MCF 10A (cell line): ENCODE measurements at places on chromosomes 3 and 15. TPM values are rescaled to one million over a fixed set of nuclear protein-coding genes. Genes with fewer than 3 reads are reported as not detected.
A peak's percentile ranks its signal among the peaks of the same experiment; 100 is the strongest.

DNA sequence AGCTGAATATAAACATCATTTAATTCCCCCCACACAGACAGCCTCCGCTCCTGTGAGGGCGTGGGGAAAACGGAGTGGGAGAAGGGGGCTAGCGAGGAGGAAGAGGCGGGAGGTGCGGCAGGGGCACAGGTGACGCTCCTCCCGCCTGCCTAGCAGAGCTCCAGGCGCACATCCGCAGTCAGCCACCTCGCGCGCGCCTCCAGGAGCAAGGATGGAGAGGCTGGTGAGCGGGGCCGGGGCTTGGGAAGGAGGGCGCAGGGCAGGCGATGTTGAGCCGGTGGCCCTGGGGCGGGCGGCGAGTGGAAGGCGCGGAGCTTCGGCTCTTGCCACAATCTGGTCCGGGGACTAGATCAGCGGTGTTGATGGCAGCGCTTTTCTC lies at the start of gene CD200:
CD200 (plus strand) TSS at position 155 of the 379 bp plus-strand sequence; CDS start at position 212, 57 bp downstream.
- no peaks in the 10 kb centered on the region for H3K36me3 ChIP-seq
- peak within 1 kb of the TSS; percentile 73 for H3K4me3 ChIP-seq
- peak; percentile 13 for DNase-seq
- no peak within 1 kb of the TSS for H3K27ac ChIP-seq

DNA sequence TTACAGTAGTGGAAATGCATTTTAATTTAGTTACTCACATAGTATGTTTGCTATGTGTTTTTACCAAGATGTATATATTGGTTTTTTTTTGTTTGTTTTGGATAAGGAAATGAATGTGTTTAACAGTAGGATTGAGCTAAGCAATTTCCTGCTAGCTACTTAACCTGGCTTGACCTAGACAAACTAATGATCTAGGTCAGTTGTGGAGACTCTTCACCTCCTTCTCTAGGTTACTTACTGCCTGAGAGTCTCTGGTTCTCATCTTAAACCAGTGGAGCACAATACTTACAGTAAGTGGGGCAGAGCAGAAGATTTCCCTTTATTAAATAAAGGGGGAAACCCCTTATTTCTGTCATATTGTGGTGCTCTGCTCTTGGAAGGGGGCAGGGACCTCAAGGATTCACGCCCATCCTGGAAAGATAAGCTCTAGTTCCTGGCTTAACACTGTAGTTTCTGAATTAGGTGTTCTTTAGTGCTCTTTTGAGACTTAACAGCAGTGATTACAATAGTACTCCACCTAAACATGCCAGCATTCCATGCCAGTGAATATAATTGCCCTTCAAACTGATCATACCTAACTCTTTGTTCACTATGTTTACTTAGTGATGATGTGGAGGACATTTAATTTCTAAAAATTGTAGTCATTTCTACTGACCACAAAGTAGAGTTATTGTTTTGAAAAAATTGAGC lies 79.9 kb downstream of the UBP1 start:
- peak; percentile 54 for DNase-seq
- H3K27ac ChIP-seq, result peak overlapping the region; percentile 70
- H3K4me3 ChIP-seq, result peak overlapping the region; percentile 14
- H3K36me3 ChIP-seq, result peaks cover 5% of the 10 kb centered on the region

- peak; percentile 93 for DNase-seq
- H3K27me3 ChIP-seq, result no peaks in the 10 kb centered on the region
- no peaks in the 10 kb centered on the region for H3K36me3 ChIP-seq
- peak overlapping the region; percentile 65 for H3K4me3 ChIP-seq
- peak overlapping the region; percentile 100 for H3K27ac ChIP-seq
These were observed 19.2 kb downstream of the SNX33 start for GRCh38 chr15:75666823-75667501.

- peaks cover 18% of the 10 kb centered on the region for H3K4me1 ChIP-seq
- H3K27ac ChIP-seq, result peak overlapping the region; percentile 97
- H3K4me3 ChIP-seq, result peak overlapping the region; percentile 85
- DNase-seq, result peak; percentile 69
- H3K27me3 ChIP-seq, result no peaks in the 10 kb centered on the region
These were observed 639 bp downstream of the FOXP1 start for GRCh38 chr3:71582612-71583565.

Gene C3orf52
- 10.4 and 16.1 TPM in 2 replicates for total RNA-seq

DNA sequence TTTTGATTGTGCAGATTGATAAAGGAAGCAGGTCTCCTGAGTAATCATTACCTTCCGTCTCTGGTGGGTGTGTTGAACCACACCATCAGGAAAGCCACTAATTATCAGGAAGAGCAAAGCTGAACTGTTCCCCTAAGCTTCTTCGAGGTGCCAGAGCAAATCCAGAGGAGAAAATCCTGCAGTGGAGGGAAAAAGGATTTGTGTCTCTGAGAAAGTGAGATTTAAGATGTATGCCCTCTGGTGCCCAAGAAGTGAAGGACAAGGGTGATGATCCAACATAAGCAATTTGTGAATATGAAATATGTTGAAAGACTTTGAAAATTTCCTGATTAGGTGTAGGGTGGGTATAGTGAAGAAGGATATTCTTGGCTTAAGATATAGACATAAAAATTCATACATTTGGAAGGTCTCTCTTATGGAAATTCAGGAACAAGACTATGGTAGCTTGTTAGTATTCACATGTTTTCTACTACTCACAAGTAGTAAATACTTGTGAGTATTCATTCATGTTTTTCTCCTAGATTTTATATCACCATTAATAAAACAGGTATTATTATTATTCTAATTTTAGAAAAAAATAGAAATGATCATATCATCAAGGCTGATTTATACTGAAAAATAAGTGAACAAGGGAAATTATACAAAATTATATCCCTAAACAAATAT lies 34.8 kb downstream of the COMMD2 start:
- H3K36me3 ChIP-seq, result no peaks in the 10 kb centered on the region
- peak; percentile 76 for DNase-seq
- H3K4me3 ChIP-seq, result no peak overlapping the region
- no peaks in the 10 kb centered on the region for H3K27me3 ChIP-seq

Gene NANOGP8
- total RNA-seq, result 0.75 TPM in 1 of 2 replicates, not detected in the other

GRCh38 chr3:4943549-4943948 lies 35.7 kb upstream of the BHLHE40 start:
- no peaks in the 10 kb centered on the region for H3K36me3 ChIP-seq
- H3K27ac ChIP-seq, result no peak overlapping the region
- no peak overlapping the region for H3K4me3 ChIP-seq
- peak; percentile 24 for DNase-seq

GRCh38 chr15:69704229-69704628 lies 251.6 kb downstream of the RPLP1 start:
- no peak overlapping the region for H3K4me3 ChIP-seq
- H3K4me1 ChIP-seq, result no peaks in the 10 kb centered on the region
- peaks cover 5% of the 10 kb centered on the region for H3K36me3 ChIP-seq
- peak; percentile 7 for DNase-seq

DNA sequence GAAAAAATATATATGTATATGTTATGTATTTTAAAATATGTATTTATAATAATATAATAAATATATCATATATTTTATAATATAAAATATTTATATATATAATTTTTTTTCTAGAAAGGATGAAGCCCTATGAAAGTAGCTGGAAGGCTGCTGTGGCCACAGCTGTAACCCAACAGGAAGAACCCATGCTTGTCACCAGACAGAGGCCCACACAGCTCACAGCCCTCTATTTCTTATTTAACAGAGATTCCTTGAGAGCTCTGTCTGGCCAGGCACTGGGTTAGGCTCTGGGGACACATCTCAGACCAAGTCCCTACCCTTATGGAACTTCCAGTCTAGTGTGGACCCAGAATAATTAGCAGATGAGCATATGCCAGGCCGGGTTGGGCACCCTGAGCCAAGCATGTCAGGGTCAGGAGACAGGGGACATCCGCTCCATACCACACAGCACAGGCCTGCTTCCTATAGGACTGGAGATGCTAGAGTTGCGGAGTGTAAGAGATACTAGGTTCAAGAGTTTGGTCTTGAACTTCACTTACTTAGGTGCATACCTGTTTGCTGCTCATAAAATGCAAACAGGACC lies 20.5 kb downstream of the MGLL start:
- H3K27ac ChIP-seq, result no peak overlapping the region
- H3K4me3 ChIP-seq, result no peak overlapping the region
- DNase-seq, result no peak
- no peaks in the 10 kb centered on the region for H3K27me3 ChIP-seq

- H3K36me3 ChIP-seq, result no peaks in the 10 kb centered on the region
- no peak for DNase-seq
- no peak overlapping the region for H3K27ac ChIP-seq
- H3K4me1 ChIP-seq, result peaks cover 11% of the 10 kb centered on the region
- H3K4me3 ChIP-seq, result no peak overlapping the region
These were observed 68.4 kb downstream of the DPH6 start for GRCh38 chr15:35477312-35478262.

DNA sequence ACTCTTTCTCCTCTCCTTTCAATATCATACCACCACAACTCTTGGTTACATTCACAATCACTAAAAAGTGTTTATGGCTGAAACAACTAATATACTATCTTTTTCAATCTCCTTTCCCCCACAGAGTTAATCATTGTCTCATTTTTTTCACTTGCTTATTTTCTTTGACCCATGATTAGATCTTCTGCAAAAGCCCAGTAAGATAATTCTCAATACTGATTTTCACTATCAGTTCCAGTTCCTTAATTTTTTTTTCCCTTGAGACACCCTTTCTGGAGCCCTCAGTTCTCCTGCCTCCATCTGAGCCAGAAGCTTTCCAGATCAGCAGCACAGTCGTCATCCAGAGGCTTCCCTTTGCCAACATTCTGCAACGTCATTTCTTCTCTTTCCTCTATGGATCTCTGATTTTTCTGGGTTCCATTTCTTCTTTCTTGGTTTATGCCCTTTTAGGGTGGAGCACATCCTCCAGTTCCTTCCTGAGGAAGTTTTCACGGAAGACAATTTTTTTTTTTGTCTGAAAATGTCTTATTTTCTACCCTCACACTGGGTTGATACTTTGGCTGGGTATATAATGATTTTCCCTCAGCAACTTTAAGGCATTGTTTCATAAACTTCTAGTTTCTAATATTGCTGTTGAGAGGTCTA lies 88.7 kb upstream of the C15orf39 start:
- no peak for DNase-seq
- H3K27me3 ChIP-seq, result no peaks in the 10 kb centered on the region
- H3K36me3 ChIP-seq, result no peaks in the 10 kb centered on the region
- H3K4me1 ChIP-seq, result peaks cover 17% of the 10 kb centered on the region
- no peak overlapping the region for H3K4me3 ChIP-seq
